Midbrain (tissue), 1 donor: ENCODE measurements at places on chromosomes 6 and 20.

- DNase-seq, result no peak
Observed at GRCh38 chr6:11434565-11435326, 102.8 kb upstream of the TMEM170B start.

GRCh38 chr20:46420878-46421277 is 14.5 kb upstream of the ELMO2 start:
- no peak for DNase-seq

DNA sequence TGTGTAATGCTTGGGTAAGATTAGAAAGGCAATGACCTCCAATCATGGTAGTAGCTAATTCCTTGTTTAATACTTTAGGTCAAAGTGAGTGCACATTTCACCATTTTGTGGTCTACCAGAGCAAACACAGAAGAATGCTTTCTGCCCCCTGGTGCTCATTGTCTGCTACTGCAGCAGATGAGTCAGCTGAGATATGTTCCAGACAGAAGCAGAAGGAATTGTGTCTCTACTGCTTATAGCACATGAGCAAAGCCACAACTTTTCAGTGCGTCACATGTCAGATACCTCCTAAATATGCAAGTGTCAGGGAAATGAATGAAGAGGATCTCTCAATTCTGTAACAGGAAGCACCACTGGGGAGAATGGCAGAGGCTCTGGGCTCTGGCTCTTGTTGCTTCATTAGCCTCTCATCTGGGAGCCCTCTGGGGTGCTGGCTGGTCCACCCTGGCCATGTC is 308.9 kb downstream of the ALDH8A1 start:
- DNase-seq, result peak; percentile 80

GRCh38 chr6:151550618-151551017 is 56.8 kb downstream of the CCDC170 start:
- DNase-seq, result no peak

DNA sequence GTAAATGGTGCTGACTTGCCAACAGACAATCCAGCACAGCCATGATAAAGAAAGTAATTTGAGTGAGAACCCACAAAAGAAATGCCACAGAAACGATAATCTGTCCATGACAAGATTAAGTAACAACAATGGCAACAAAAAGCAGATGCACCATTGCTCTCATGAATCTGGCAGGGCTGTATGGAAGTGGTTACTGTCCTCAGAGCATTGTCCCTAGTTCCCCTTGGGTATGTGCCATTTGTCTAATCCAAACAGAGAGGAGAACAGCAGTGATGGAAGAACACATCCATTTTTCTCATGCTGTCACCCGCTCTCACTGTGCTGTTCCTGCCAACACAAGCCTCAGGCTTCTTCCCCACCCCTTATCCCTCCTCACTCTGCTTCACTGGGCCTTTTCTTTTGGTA is 65.8 kb downstream of the REV3L start:
- peak; percentile 74 for DNase-seq
